H1 (cell line): ENCODE measurements at places on chromosomes 4 and X. TPM values are rescaled to one million over a fixed set of nuclear protein-coding genes. Genes with fewer than 3 reads are reported as not detected.

Gene DMP1
- 0.17 TPM in 1 of 2 replicates, not detected in the other for total RNA-seq

Gene XAGE2
- not detected in 2 replicates for total RNA-seq

DNA sequence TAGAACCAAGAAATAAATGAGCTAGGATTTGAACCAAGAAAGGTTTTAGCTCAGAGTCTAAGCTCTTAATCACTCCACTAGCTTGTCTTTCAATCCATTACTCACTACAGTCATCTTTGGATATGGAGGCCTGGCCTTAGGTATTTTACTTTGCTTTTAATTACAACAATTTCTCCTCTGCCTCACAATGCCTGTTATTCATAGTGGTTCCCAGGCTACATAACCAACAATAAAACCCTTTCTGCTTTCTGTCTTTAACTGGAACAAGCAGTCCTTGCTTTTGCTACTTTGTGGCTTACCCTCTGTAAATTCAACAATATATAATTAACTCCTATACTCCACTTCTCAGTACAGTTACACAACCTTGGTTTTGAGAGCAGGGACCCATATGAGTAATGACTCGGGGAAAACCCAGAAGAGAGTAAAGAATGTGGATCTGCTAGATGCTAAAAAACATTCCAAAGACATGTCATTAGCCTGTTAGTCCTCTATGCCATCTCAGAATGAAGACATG lies 94.7 kb upstream of the NAP1L5 start:
- no peaks in the 10 kb centered on the region for H3K27me3 ChIP-seq
- no peaks in the 10 kb centered on the region for H3K36me3 ChIP-seq
- no peak overlapping the region for H3K4me3 ChIP-seq
- H3K4me1 ChIP-seq, result peaks cover 8% of the 10 kb centered on the region; the same call in 1 of the 2 replicates
- H3K27ac ChIP-seq, result no peak overlapping the region

GRCh38 chr4:163930086-163930485 lies 435.6 kb downstream of the TMA16 start:
- no peak overlapping the region for H3K4me3 ChIP-seq
- no peak for DNase-seq
- H3K27me3 ChIP-seq, result no peaks in the 10 kb centered on the region
- no peaks in the 10 kb centered on the region; the same call in 1 of the 2 replicates for H3K36me3 ChIP-seq
- no peak overlapping the region for H3K27ac ChIP-seq

DNA sequence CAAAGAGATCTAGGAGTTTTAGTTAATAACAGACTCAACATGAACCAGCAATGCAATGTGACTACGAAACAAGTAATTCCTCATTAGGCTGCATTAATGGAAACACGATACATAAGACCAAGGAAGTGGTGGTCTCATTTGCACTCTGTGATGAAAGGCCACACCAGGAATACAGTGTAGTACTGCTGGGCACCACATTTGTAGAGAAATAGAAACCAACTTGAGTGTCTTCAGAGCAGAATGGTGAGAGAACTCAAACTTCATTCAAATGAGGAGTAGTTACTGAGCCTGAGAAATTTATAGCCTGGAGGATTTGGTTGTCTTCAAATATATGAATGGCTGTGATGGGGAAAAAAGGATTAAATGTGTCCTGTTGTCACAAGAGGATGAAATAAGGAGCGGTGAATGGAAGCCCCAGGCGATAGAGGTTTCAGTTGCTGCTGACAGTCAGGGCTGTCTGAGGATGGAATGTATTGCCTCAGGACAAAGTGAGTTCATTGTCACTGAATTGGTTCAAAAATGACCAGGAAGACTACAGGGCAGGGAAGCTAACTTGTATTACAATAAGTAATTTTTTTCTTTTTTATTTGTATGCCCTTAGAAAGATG lies 50.9 kb downstream of the NFKB1 start:
- H3K36me3 ChIP-seq, result no peaks in the 10 kb centered on the region
- H3K4me3 ChIP-seq, result no peak overlapping the region
- no peaks in the 10 kb centered on the region for H3K27me3 ChIP-seq

DNA sequence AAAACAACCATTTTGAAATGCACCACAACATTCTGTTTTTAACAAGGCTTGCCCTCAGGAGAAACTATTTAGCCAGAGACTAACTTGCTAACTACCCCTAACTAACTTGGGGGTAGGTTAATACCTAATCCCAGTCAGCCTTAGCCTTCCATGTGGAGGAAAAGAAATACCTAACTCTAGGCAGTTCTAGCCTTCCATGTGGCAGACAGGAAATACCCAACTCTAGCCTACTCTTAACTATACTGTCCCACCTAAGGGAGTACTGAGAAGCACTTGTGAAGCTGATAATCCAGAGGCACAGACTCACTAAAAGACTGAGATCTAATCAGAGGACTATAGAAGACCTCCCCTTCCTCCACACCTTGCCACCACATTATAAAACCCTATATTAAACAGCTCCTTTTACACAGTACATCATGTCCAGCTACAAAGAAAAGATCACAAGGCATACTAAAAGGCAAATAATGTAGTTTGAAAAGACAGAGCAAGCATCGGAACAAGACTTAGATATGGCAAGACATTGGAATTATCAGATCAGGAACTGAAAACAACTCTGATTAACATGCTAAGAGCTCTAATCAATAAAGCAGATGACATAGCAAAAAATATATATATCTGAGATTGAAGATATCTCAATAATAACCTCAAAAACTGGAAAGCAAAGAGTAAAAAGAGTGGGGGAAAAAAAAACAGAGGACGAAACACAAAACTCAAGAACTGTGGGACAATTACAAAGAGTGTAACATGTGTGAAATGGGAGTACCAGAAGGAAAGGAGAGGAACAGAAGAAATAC lies 52.2 kb downstream of the FRYL start:
- H3K27me3 ChIP-seq, result no peaks in the 10 kb centered on the region
- H3K4me1 ChIP-seq, result no peaks in the 10 kb centered on the region
- H3K4me3 ChIP-seq, result no peak overlapping the region
- DNase-seq, result no peak
- no peaks in the 10 kb centered on the region for H3K36me3 ChIP-seq

GRCh38 chr4:1212546-1213335 lies 36.2 kb downstream of the CTBP1 start:
- DNase-seq, result no peak
- H3K27me3 ChIP-seq, result no peaks in the 10 kb centered on the region
- H3K36me3 ChIP-seq, result peaks cover 5% of the 10 kb centered on the region; the same call in 1 of the 2 replicates
- H3K27ac ChIP-seq, result no peak overlapping the region
